ENCODE measurements at places on chromosomes 11 and 22.

- DNase-seq, result no peak
Observed at GRCh38 chr11:9399466-9399865, 15.0 kb downstream of the IPO7 start.

DNA sequence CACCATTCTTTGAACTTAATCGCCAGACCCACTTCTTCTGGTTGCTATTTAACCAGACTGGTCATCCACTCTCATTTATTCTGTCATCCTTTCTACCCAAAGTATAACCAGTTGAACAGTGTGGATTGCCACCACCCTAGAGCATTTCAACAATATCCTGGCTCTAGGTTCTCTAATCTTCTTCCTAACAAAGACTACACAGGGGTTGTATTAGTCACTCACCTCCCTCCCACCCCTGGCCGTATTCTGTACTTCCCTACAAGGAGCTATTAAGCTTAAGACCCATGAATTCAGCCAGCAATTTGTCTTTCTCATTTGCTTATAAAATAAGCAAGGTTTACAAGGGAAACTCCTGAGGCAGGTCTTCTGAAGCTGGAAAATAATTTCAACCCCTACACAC, 46.9 kb upstream of the CEP126 start:
- no peak for DNase-seq

DNA sequence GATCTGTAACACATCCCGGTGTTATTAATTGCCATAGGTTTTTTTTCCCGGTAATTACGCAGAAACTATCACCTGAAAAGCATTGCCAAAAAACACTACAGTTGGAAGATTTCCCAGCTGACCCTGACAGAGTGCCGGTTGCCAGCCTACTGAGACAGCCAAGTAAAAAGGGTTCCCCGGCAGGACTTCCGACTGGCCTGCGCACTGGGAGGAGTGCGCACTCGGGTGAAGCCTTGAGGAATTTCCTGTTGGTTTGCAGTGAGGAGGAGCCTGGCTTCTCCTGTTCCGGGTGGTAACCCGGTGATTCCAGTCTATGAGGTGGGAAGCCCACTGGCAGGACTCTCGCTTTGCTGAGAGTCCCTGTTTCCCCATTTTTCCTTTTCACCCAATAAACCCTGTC, 52.1 kb downstream of the CNTF start:
- DNase-seq, result no peak

- no peak for DNase-seq
Observed at GRCh38 chr11:8683115-8683807, 669 bp downstream of the RPL27A start.

GRCh38 chr22:45033136-45033535, 23.3 kb upstream of the PHF21B start:
- no peak for DNase-seq

GRCh38 chr11:99383648-99384245, 363.0 kb downstream of the CNTN5 start:
- no peak for DNase-seq

GRCh38 chr11:110430267-110431050, 711 bp downstream of the FDX1 start:
- no peak for DNase-seq

- no peak for DNase-seq
Observed at GRCh38 chr22:45845076-45845487, 131.9 kb downstream of the WNT7B start.

GRCh38 chr22:43747877-43748276, 64.2 kb downstream of the EFCAB6 start:
- no peak for DNase-seq

- DNase-seq, result no peak
Observed at GRCh38 chr22:35995348-35995747, 33.3 kb downstream of the RBFOX2 start.

DNA sequence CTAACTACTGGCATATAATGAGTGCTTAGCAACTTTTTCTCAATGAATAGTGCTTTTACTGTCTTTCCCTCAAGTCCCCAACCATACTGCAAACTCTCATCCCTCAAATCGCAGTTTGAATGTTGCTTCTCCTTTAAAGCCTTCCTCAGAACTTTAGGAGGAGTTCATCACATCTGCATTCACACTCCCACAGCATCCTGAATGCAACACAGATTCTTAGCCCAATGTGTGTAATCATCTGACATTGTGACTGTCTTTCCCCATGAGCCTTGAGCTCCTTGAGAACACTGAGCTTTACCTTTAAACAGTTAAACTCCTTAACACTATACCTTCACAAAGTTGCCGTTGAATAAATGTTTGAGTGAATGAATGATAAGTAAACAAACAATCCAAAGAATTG, 81.7 kb upstream of the FAM181B start:
- DNase-seq, result no peak

- no peak for DNase-seq
Observed at GRCh38 chr11:131746201-131746600, 375.8 kb downstream of the NTM start.

DNA sequence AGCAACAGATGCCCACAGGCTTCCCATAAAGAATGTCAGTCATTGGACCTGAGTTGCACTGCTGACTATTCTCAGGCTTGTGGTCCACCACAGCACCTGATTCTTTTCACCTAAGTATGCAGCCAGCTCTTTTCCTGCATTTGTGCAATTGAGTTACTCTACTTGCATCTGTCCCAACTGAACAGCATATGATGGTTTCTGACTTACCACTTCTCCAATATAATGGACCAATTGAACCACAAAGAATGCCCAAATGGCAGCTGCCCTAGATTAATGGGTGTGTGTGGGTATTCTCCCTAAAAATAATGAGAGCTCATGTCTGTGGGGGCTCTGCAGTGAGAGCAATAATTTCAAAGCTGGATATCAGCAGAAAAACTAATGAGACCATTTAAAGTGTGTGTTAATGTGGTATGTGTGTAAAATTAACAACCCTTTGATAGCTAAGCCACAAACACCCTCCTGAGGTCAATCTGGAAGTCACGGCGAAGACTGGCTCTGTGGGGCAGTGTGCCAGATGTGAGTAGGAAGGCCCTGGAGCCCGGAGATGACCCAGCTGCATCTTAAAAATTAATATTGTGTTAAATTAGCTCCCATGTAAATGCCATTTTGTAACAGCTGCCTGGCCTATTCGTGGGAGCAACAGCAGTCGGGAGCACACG, 43.8 kb downstream of the SC5D start:
- no peak for DNase-seq

DNA sequence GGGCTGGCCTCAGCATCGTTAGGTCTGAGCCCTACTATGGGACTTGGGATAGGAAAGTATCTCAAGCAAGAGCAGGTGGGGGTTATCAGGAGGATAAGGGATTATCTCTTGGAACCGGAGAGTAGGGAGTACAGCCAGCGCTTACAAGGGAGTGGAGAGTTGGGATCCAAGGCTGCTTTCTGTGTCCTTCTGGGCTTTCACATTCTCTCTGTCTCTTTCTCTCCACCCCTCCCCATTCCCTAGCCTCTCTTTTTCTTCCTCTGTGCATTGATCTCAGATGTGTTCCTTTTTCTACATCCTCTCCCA, 170.2 kb downstream of the BUD13 start:
- no peak for DNase-seq

DNA sequence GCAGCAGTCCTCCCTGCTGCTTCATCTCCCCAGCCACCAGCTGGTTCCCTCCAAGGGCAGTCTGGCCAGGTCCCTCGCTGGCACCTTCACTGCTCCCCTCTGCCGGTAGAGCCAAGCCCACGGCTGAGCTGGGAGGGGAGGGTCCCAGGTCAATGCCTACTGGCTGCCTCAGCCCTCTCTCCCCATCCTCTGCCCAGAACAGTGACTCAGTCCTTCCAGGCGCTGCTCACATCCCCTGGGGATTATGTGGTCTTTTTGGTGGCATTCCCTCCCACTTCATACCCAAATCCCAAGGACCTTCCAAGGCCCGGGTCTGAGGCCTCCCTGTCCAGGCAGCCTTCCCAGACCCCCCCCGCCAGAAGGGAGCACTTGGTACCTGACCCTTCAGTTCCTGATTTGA, 44.9 kb downstream of the WNT7B start:
- no peak for DNase-seq

DNA sequence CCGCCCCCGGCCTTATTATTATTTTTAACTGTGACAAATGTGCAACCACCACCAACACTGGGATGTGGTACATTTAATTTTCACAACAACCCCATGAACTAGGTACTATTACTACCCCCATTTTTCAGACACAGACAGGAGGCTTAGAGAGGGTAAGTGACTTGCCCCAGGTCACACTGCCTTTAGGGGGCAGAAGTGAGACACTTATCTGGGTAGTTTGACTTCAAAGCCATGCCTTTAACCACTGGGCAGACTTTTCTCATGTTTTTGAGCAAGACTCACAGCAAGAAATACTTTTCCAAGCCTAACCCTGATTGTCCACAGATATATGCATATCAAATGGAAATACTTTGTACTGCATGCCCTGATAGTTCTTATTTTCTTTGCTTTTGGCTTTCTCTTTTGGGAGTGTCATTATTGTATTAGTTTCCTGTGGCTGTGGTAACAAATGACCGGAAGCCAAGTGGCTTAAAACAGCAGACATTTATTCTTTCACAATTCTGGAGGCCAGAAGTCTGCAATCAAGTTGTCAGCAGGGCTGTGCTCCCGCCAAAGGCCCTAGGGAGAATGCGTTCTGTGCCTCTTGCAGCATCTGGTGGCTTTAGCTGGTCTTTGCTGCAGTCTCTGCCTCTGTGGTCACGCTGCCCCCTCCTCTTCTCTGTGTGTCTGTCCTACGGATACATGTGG, 110.8 kb downstream of the GRIK4 start:
- no peak for DNase-seq

All from Panc1 (cell line).